Thymus (tissue), 14 donors: ENCODE measurements at places on chromosomes 5 and 9. TPM values are rescaled to one million over a fixed set of nuclear protein-coding genes. Genes with fewer than 3 reads are reported as not detected.

- no peak overlapping the region for H3K4me3 ChIP-seq
- H3K27ac ChIP-seq = no peak overlapping the region
- H3K27me3 ChIP-seq = no peaks in the 10 kb centered on the region
- H3K4me1 ChIP-seq = no peaks in the 10 kb centered on the region
Observed at GRCh38 chr5:112381521-112381920, 37.6 kb downstream of the EPB41L4A start.

GRCh38 chr5:131367219-131367860 lies 103.5 kb downstream of the CDC42SE2 start:
- H3K27me3 ChIP-seq = no peaks in the 10 kb centered on the region
- DNase-seq = no peak
- H3K36me3 ChIP-seq = no peaks in the 10 kb centered on the region
- no peak overlapping the region for H3K27ac ChIP-seq
- H3K4me1 ChIP-seq = peaks cover 6% of the 10 kb centered on the region

DNA sequence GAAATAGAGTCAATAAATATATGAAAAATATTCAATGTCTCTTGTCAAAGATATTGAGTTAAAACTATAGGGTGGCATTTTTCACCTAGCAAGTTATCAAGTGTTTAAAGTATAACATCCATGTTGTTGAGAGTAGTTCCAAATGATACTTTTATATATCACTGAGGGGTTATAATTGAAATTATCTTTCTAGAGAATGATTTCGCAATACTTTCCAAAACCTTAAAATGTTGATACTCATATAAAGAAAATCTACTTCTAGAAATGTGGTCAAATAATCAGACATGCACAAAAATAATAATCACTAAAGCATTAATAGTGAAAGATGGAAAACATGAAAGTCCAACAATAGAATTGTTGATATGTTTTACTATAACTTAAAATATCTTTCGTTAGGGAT lies 50.1 kb downstream of the OXCT1 start:
- no peaks in the 10 kb centered on the region for H3K36me3 ChIP-seq
- no peak overlapping the region for H3K4me3 ChIP-seq
- H3K27me3 ChIP-seq = no peaks in the 10 kb centered on the region
- no peaks in the 10 kb centered on the region for H3K4me1 ChIP-seq

- no peaks in the 10 kb centered on the region for H3K36me3 ChIP-seq
- no peak overlapping the region for H3K4me3 ChIP-seq
- DNase-seq = no peak
- H3K4me1 ChIP-seq = peaks cover 9% of the 10 kb centered on the region
- no peak overlapping the region for H3K27ac ChIP-seq
- no peaks in the 10 kb centered on the region for H3K27me3 ChIP-seq
Observed at GRCh38 chr5:168784454-168784853, 205.3 kb upstream of the PANK3 start.

- no peaks in the 10 kb centered on the region for H3K4me1 ChIP-seq
- H3K27me3 ChIP-seq = no peaks in the 10 kb centered on the region
- H3K36me3 ChIP-seq = no peaks in the 10 kb centered on the region
- H3K4me3 ChIP-seq = no peak overlapping the region
Observed at GRCh38 chr9:117696154-117696553, 8.0 kb upstream of the TLR4 start.

- no peaks in the 10 kb centered on the region for H3K4me1 ChIP-seq
- DNase-seq = no peak
- H3K27me3 ChIP-seq = no peaks in the 10 kb centered on the region
- H3K4me3 ChIP-seq = no peak overlapping the region
- no peak overlapping the region for H3K27ac ChIP-seq
Observed at GRCh38 chr5:870956-871355, 20.2 kb upstream of the ZDHHC11 start.

- DNase-seq = no peak
- no peak overlapping the region for H3K27ac ChIP-seq
- no peaks in the 10 kb centered on the region for H3K4me1 ChIP-seq
Observed at GRCh38 chr5:176394881-176395675, 6.5 kb downstream of the HIGD2A start.

DNA sequence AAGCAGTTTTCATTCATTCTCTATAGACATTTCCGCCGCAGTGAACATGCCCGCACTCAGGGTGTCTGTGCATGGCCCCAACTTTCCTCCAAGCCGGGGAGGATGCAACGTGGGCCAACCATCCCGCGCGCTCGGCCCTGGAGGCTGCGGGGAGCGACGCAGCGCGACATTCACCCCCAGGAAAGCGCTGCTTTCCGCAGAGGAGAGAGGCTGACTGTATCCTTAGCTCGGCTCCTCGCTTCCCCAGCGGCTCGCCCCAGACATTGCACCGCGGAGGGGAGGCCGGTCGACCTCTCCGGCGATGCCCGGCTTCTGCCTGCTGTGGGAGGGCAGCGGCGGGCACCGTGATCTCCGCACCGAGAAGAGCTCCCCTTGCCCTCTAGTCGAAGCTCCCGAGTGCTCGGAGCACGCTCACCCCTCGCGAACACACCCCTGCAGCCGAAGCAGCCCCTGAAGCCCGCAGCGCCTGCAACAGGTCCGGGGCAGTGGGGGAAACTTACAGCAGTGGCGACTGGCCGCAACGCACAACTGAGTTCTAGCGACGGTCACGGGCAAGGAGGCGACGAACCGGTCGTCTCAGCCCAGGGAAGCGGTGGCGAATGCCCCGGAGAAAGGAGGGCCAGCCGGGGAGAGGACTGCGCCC lies 600 bp downstream of the ENC1 start:
- H3K36me3 ChIP-seq = peaks cover 17% of the 10 kb centered on the region
- no peaks in the 10 kb centered on the region for H3K27me3 ChIP-seq
- peaks cover 12% of the 10 kb centered on the region for H3K4me1 ChIP-seq
- no peak for DNase-seq
- H3K27ac ChIP-seq = peak overlapping the region; percentile 48

- no peaks in the 10 kb centered on the region for H3K4me1 ChIP-seq
- no peak overlapping the region for H3K4me3 ChIP-seq
- no peak for DNase-seq
- no peaks in the 10 kb centered on the region for H3K27me3 ChIP-seq
- H3K36me3 ChIP-seq = no peaks in the 10 kb centered on the region
- H3K27ac ChIP-seq = no peak overlapping the region
Observed at GRCh38 chr9:124735121-124735520, 36.0 kb downstream of the NR6A1 start.

DNA sequence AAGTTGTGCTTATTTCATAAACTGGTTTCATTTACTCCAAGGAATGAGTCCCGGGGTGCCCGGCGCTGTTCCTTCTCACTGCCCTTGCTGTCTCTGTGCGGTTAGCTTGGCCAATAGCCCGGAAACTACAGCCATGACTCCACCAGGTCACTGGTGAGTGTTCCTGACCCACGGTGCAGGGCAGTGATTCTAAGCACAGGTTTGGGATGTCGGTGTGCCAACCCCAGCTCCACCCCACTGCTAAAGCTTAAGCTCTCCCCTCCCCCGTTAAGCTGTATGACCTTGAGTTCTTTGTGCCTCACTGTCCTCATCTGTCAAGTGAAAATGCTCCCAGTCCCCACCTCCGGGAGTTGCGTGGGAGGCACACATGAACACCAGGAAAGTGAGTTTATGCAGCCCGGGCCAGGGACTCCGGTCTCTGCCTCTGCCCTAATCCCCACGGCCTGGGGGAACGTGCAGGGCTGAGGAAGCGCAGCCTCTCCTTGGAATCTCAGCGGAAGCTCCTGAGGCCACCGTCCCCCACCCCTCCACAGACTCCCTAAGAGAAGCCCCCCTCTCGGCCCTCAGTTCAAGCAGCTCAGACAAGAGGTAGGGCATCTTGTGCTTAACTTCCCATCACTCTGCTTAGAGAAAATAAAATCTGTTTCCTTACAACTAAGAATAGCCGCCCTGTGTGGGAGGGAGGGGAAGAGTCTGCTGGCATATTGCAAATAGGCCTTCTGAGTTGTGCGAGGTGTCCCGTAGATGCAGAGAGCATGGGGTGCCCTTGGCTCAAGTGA lies 92.0 kb upstream of the RAI14 start:
- H3K4me3 ChIP-seq = no peak overlapping the region
- H3K27ac ChIP-seq = no peak overlapping the region
- H3K4me1 ChIP-seq = no peaks in the 10 kb centered on the region
- no peaks in the 10 kb centered on the region for H3K27me3 ChIP-seq

DNA sequence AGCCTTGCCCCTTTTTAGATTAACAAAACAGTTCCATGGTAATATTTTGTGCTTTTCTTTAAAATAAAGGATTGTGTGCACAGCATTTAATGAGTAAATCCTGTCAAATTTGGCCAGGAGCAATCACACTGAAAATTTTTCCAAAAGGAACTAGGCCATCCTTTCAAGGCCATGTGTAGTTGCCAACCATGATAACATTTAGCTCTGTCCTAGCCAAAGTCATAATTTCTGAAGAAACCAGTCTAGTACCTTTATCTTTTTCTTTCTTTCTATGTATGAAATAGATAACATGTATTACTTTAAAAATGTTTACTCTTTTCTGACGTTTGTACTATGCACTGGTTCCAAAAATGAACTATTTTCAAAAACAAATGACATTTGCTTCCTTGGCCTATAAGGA lies 143.7 kb downstream of the PBX3 start:
- peaks cover 2% of the 10 kb centered on the region for H3K4me1 ChIP-seq
- no peaks in the 10 kb centered on the region for H3K36me3 ChIP-seq
- no peak overlapping the region for H3K27ac ChIP-seq
- no peak for DNase-seq
- H3K4me3 ChIP-seq = no peak overlapping the region
- H3K27me3 ChIP-seq = peaks cover 22% of the 10 kb centered on the region

DNA sequence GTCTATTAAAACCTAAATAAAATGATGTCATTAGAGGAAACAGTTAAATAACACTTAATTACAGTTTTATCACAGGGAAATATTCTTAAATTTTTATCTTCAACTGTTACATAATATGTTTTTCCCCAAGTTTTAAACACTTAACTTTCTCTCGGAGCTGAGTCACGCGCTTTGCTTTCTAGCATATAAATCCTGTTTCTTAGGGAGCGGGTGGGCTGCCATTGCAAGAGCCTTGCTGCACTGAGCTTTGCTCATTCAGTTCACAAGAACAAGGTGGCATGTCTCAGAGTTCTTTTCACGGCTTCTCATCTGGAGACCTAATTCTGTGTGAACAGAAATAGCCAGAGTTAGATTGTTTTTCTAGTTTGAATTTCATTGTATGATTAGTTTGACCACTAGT lies 166.1 kb downstream of the ZSWIM6 start:
- H3K27ac ChIP-seq = no peak overlapping the region
- no peaks in the 10 kb centered on the region for H3K4me1 ChIP-seq
- H3K4me3 ChIP-seq = no peak overlapping the region
- peaks cover 3% of the 10 kb centered on the region for H3K36me3 ChIP-seq

- no peak overlapping the region for H3K4me3 ChIP-seq
- DNase-seq = no peak
- no peaks in the 10 kb centered on the region for H3K27me3 ChIP-seq
- no peak overlapping the region for H3K27ac ChIP-seq
- no peaks in the 10 kb centered on the region for H3K4me1 ChIP-seq
- H3K36me3 ChIP-seq = no peaks in the 10 kb centered on the region
Observed at GRCh38 chr5:91074615-91075014, 308.5 kb downstream of the ARRDC3 start.

DNA sequence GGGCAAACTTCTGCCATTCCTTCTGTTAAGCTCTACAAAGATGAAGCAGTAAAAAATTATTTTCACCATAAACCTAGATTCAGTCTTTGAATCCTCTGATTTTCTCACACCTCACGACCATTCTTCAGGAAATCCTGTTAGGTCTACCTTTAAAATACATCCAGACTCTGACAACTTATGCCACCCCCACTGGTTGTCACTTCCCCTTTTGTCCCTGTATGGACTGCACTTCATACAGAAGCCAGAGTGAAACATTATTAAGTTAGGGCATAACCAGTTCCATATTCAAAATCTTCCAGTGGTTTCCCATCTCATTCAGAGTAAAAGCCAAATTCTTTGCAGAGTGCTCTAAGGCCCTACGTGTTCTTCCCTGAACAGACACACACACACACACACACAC lies 499.8 kb downstream of the RASEF start:
- H3K27ac ChIP-seq = no peak overlapping the region
- DNase-seq = no peak
- no peak overlapping the region for H3K4me3 ChIP-seq
- H3K27me3 ChIP-seq = no peaks in the 10 kb centered on the region

DNA sequence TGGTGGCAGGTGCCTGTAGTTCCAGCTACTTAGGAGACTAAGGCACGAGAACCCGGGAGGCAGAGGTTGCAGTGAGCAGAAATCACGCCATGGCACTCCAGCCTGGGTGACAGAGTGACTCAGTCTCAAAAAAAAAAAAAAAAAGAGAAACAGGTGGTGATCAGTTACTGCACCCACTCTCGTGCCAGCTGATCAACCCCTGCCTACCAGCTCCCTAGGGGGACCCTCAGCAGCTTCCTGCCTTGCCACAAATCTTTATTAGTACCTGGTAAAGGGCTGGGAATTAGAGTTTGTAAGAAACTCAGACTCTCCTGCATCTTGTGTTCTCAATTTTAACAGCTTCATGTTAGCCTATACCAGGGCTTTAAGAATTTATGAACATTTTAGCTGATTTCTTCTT lies 914.9 kb downstream of the EFNA5 start:
- no peak for DNase-seq
- no peak overlapping the region for H3K27ac ChIP-seq
- H3K4me3 ChIP-seq = no peak overlapping the region
- H3K27me3 ChIP-seq = no peaks in the 10 kb centered on the region
- no peaks in the 10 kb centered on the region for H3K36me3 ChIP-seq

GRCh38 chr5:82885627-82886389 lies 191.4 kb downstream of the TMEM167A start:
- no peak for DNase-seq
- peaks cover 2% of the 10 kb centered on the region for H3K36me3 ChIP-seq
- H3K4me1 ChIP-seq = no peaks in the 10 kb centered on the region
- no peaks in the 10 kb centered on the region for H3K27me3 ChIP-seq

- H3K27me3 ChIP-seq = peaks cover 6% of the 10 kb centered on the region
- H3K27ac ChIP-seq = no peak overlapping the region
- H3K36me3 ChIP-seq = no peaks in the 10 kb centered on the region
Observed at GRCh38 chr5:73412597-73412988, 36.0 kb downstream of the FOXD1 start.

DNA sequence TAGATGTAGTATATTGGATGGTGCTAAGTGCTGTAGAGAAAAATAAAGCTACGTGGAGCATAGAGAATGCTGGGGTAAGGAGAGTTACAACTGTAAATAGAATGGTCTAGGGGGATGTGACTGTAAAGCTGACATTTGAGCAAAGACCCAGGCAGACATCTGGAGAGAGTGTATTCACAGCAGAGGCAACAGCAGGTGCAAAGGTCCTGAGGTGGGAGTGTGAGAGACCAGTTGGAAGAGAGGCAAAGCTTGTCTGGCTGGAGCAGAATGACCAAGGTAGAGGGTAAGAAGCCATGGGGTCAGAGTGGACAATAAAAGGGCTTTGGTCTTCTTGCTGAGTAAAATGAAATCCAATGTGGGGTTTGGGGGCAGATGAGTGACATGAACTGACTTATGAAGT lies 92.9 kb upstream of the IQGAP2 start:
- H3K4me1 ChIP-seq = no peaks in the 10 kb centered on the region
- no peak for DNase-seq
- no peak overlapping the region for H3K27ac ChIP-seq
- H3K27me3 ChIP-seq = no peaks in the 10 kb centered on the region
- H3K36me3 ChIP-seq = no peaks in the 10 kb centered on the region

The CTXN3 gene
- total RNA-seq = not detected

The PLEKHG4B gene
- total RNA-seq = 0.47 TPM

The MORN5 gene
- not detected for total RNA-seq

The FOXD4L5 gene
- total RNA-seq = 0.09 TPM

The DNAJC21 gene
- 28.9 TPM for total RNA-seq

The ELOVL7 gene
- 0.47 TPM for total RNA-seq

The SLC34A3 gene
- total RNA-seq = not detected

The MSX2 gene
- total RNA-seq = 0.19 TPM

The CDC25C gene
- total RNA-seq = 12.9 TPM

The ZBTB26 gene
- total RNA-seq = 6.7 TPM
